ENCODE measurements at places on chromosomes 3 and 15.

DNA sequence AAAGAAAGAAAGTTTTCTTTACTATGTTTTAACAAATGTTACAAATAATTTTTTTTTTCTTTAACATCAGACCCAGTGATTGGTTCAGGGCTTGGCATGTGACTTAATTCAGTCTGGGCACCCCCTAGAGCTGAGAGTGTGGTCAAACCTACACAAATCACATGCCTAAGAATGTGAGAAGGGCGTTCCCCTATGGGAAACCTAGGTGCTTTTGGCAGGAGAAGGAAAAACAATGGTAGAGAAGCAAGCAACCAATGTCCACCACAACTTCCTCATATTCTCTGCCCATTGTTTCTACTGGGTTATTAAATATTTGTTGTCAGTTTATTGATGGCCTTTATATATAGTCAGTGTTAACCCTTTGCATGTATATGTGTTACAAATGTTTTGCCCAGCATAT, 21.4 kb upstream of the PIAS1 start:
- DNase-seq = no peak

DNA sequence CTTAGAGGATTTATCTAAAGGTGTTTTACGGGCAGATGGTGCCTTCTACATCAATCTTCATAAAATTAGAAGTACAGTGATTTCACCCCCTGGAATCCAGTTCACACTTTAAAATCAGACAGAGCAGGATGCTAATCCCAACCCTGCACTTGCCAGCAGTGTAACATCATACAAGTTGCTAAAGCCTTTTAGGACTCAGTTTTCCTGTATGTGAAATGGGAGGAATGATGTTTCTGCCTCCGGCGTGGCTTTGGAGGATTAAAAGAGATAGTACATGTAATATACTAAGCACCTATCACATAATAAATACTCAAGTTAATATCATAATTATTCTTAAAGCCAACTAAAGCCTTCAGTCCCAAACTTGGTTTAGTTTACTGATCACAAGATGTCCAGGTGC, 257.2 kb upstream of the THBS1 start:
- DNase-seq = no peak

DNA sequence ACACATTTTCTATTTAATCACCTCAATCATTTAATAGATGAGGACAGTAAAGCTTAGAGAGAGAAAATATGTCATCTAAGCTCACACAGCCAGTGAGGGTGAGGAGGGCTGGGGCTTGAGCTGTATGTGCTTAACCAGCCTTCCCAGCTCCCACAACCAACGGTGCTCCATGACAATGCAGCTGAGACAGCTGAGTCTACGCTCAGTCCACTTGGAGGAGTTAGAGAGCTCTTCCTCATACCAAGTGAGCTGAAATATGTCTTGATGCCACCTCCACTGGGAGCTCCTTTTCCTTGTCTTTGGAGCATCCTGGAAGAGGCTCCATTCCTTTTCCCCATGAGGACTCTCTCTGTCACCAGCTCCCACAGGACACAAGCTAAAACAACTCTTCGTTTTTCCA, 9.3 kb downstream of the HOMER2 start:
- DNase-seq = no peak

GRCh38 chr3:169610888-169611291, 52.6 kb downstream of the MECOM start:
- no peak for DNase-seq
